ENCODE measurements at places on chromosomes 7 and 10.

- peak; percentile 38 for DNase-seq
These were observed 18.8 kb upstream of the MET start for GRCh38 chr7:116653204-116653603.

DNA sequence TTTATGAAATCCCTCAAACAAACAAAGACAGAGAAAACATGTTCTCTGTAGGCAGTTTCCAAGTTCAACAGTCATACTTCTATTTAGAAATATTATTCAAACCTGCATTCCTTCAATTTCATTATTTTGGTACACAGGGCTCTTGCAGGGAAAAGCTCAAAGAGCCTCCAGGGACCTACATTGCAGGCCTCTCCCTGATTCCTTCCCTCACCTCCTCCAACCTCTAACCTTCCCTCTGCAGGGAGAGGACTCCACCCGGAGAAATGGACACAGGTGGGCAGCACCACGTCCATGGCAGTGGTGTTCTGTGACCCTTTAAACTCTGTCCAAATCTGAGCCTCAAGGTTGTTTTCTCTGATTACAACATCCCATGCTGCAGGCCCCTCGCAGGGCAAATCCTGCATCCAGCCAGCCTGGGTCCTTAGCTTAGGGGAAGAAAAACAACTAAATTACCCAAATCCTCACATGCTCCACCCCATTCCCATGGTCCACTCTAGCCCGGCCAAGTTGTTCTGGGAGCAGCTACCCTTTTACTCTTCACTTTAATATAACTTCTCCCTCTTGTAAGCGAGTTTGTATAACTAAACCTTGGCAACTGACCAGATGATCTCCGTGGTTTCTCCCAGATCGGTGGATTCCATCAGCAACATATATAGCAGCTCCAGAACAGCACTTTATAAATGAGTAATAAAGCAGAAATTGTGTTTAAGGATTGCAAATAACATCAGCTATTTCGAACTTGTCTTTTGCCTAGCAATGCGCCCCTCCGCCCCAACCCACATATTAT is 129.8 kb downstream of the CUBN start:
- no peak for DNase-seq

DNA sequence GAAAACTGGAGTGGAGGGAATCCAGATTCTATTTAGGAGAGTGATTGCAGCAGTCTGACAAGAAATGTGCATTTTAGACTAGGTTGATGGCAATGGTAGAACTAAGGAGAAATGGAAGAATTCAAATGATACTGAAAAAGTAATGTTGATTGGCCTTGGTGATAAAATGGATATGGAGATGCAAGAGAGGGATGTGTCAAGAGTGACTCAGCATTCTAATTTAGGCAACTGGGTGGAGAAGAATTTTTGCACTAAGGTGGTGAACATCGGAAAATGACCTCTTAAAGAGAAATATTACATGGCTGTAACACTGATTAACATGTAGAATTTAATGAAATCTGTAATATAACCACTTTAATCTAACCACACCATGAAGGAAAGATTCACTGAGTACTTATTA is 806.5 kb downstream of the PHTF2 start:
- DNase-seq, result no peak

- no peak for DNase-seq
These were observed 67.9 kb upstream of the ANKRD1 start for GRCh38 chr10:90988802-90989201.

DNA sequence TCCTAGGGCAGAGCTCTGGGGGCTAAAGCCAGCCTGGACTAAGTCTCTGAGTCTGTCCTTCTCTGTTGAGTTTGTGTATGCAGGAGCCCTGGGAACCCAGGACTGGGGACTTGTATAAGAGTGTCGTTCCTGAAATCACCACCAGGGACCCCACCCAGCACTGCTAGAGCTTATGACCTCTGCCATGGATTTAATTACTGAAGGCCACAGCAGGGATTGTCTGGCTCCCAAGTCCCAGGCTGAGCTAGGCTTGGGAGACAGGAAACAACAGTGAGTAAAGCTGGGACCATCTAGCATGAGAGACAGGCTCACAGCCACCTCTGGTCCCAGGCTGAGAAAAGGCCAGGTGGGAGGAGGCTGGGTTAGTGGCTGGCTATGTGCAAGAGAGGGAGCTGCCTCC is 1.4 kb upstream of the TSPAN15 start:
- peak; percentile 80 for DNase-seq

- no peak for DNase-seq
These were observed 126.5 kb upstream of the JCAD start for GRCh38 chr10:30185916-30186315.

Measured in hematopoietic multipotent progenitor cell treated with erythropoietin and hydrocortisone succinate and interleukin-3 and kit ligand, for 4 days (in vitro differentiated cells).